T-cell (primary cell): ENCODE measurements at places on chromosomes 2 and 18.

DNA sequence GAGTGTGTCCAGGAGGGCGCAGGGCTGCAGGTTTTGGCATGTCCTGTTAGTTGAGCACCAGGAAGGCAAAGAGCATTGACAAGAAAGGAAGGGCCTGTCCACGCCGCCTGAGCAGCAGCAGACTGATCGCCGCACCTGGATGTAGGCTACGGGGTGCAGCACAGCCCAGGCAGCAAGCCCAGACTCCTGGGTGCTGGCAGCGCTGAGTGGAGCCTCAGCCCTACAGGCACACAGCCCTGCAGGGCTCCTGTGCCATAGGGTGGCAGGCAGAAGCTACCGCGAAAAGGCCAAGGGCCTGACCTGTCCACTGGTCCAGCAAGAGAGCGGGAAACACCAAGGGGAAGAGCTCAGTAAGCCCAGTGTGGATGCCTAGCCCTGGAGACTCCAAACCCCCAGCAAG, 198.0 kb downstream of the HDAC4 start:
- no peak overlapping the region for H3K4me3 ChIP-seq
- H3K4me1 ChIP-seq, result peaks cover 7% of the 10 kb centered on the region
- DNase-seq, result no peak

DNA sequence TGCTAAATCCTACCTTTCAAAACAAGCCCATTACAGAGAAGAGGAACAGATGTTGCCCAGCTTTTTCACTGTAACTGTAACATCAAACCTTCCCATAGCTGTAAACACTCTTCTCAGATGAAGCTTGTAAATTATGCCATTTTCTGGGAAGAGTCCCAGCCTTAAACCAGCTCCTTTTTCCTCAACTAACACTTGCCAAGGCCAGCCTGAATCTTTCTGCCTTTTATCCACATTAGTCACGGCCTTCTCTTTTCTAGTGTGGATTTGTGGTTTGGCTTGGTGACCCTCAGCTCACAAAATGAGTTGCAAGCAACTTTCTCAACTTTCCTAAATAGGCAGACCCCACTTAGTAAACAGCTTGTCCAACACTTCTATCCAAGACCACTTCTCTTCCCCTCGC, 90.2 kb downstream of the CABLES1 start:
- peaks cover 2% of the 10 kb centered on the region for H3K4me1 ChIP-seq
- no peak overlapping the region for H3K4me3 ChIP-seq
- no peak for DNase-seq

DNA sequence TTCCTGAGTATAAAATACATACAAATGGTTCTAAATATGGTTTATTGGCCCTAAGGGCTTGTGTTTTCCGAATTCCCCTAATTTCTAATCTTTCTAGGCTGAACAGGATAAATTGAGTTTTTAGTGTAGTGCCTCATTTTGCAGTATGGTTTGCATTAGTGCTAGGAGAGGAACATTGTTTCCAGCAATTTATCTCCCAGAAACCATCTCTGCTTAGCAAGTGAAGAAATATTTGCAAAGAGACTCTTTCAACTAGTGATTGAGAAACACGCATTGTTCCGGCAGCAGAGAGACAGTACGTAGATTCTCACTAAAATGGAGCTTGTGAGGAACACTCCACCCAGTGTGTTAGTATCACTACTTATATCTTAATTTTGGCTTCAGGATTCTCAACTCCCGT, 177.8 kb upstream of the EPAS1 start:
- no peak for DNase-seq
- no peaks in the 10 kb centered on the region for H3K36me3 ChIP-seq
- H3K4me3 ChIP-seq, result no peak overlapping the region
- no peaks in the 10 kb centered on the region for H3K27me3 ChIP-seq

DNA sequence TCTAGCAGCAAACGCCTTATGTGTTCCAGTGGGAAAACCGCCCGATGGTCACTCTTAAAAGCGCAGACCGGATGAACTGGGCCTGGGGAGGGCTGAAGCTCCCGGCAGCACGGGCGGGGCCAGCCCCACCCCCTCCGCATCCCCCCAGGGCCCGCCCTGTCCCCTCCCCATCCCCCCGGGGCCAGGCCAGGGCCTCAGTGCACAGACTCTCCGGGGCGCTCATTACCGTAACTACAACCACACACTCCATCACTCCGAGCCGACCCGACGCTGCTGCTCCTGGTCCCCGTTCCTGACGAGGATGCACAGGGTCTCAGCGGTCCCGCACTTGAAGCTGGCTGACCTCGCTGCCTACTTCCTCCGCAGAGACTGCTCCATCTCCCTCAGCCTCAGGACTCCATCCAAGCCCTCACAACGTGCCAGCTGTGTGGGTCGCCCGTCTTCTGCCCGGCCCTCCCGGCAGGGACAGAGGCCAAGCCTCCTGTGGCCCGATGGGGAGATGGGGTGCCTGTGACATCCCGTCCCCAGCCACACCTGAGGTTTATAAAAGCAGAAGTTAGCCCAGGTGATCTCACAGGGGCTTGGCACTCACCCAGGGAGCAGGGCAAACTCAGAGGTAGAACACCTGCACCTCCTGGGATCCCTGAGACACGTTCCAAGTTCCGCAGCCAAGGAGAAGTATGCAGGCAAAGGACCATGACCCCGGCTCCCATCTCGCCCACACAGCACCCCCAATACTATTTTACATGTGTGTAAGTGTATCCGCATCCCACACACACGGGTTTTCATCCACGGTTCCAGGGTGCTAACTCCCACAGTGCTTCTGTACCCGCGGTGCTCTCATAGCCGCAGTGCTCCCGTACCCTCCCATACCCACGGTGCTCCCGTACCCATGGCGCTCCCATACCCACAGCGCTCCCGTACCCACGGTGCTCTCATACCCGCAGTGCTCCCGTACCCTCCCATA, 36.0 kb downstream of the SLC66A2 start:
- DNase-seq, result no peak
- H3K36me3 ChIP-seq, result peaks cover 13% of the 10 kb centered on the region
- H3K4me1 ChIP-seq, result peaks cover 32% of the 10 kb centered on the region
- no peak overlapping the region for H3K4me3 ChIP-seq
- no peak overlapping the region for H3K27ac ChIP-seq

DNA sequence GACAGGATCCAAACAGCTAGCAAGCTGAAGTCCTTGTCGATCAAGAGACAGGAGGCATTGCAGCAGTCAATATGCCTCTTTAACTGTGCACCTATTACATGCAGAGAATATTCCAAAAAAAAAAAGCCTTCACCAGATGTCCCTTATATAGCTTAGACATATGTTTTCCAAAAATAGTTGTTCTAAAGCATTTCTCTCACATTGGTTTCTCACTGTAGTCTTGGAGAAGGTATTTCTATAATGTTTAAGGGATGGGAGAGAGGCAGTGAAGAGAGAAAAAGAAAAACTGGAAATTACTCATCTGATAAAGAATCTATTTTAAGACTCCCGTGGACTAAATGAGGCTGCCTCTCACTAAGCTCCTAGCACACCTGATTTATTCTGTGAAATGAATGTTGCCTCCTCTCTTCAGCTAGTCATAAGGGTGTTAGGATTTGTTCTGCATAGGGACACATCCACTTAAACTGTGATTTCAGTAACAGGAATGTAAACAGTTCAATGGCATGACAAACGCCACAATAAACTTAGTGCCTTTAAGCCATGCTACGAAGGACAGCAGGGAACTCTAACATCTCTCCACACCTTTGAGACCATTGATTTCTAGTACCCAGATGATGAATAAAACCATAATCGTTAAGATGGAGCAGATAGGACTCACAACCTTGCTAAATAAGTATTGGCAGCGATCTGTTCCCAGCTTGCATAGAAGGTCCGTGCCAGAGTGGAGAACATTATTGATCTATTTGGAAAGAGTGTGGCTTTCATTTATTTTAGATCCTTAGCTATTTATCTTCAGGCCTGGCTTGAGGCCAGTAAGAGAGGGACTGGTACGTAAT, 98.6 kb upstream of the NCK2 start:
- no peak overlapping the region for H3K27ac ChIP-seq
- no peak for DNase-seq

DNA sequence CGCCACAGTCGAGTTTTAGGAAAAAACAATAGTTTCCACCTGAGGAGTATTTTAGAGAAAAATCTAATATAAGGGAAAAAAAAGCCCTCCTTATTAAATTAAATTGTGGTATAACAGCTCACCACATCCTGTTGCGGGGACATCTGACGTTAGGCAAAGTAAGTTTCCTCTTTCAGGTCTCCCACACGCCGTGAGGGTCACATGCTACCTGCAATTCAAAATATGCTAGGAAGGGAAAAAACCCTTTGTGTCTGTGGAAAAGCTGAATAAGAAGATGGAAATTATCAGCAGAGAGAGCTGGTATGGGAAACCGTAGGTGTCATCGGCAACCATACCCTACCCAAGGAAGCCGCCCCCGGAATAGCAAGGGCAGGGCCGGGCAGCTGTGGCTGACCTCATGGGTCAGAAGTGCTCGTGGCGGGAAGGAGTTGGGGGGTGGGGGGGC, 128.0 kb downstream of the NFATC1 start:
- H3K36me3 ChIP-seq, result peaks cover 4% of the 10 kb centered on the region
- no peaks in the 10 kb centered on the region for H3K27me3 ChIP-seq
- peaks cover 45% of the 10 kb centered on the region for H3K4me1 ChIP-seq
- H3K4me3 ChIP-seq, result peak overlapping the region; percentile 48
- peak overlapping the region; percentile 89 for H3K27ac ChIP-seq

- H3K36me3 ChIP-seq, result no peaks in the 10 kb centered on the region
- H3K4me1 ChIP-seq, result peaks cover 10% of the 10 kb centered on the region
- H3K27ac ChIP-seq, result no peak overlapping the region
- H3K27me3 ChIP-seq, result no peaks in the 10 kb centered on the region
- no peak overlapping the region for H3K4me3 ChIP-seq
Measured at GRCh38 chr2:159795841-159796690, 1.9 kb downstream of the CD302 start.

GRCh38 chr2:109513749-109514588, 99.8 kb downstream of the SEPTIN10 start:
- no peak overlapping the region for H3K27ac ChIP-seq
- no peak for DNase-seq
- H3K27me3 ChIP-seq, result no peaks in the 10 kb centered on the region
- peaks cover 14% of the 10 kb centered on the region for H3K4me1 ChIP-seq
- H3K36me3 ChIP-seq, result no peaks in the 10 kb centered on the region

DNA sequence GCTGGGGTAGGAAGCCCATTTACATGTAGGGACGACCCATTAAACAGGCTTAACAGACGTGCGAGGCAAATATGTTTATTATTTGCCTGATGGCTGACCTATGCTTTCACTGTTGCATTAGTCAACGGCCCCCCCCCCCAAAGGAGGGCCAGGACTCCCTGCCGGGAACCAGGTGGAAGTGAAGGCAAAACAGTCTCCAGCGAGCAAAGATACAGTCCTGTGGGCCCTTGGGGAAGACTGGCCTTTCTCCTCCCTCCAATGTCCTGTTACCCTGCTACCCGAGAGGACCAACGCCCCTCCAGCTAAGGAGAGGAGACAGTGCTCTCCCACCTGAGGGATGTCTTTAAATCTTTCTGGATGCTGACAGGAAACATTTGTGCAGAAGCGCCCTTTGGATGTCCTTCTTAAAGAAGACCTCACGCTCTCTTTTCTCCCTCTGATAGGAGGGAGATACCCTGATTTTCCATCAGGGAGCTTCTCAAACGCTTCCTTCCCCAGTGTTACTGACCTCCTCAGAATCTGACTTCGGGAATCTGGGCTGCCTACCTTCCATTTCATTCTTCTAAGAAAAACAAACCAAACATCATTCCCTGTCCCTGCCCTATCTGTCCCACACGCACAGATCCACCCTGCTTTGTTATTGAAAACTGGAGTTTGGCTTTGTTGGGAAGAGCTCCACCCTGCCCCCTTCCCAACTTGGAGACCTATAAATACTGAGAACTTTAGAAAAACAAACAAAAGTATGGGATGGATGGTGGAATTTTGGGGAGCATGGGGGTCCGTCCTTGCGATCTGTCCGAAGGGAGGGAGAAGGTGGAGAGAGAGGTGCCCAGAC, 135.9 kb upstream of the SIX3 start:
- H3K4me1 ChIP-seq, result peaks cover 17% of the 10 kb centered on the region
- H3K27ac ChIP-seq, result no peak overlapping the region
- no peak overlapping the region for H3K4me3 ChIP-seq
- no peaks in the 10 kb centered on the region for H3K36me3 ChIP-seq
